Keratinocyte (primary cell): ENCODE measurements at places on chromosomes 7 and 10. TPM values are rescaled to one million over a fixed set of nuclear protein-coding genes. Genes with fewer than 3 reads are reported as not detected.

- no peaks in the 10 kb centered on the region for H3K36me3 ChIP-seq
- DNase-seq, result no peak
- no peak overlapping the region for H3K4me3 ChIP-seq
- H3K4me1 ChIP-seq, result no peaks in the 10 kb centered on the region
- no peak overlapping the region for H3K27ac ChIP-seq
Measured at GRCh38 chr10:94037286-94037685, 43.6 kb downstream of the PLCE1 start.

GRCh38 chr10:119625570-119626280 is 25.5 kb upstream of the BAG3 start:
- no peak for DNase-seq
- no peak overlapping the region for H3K27ac ChIP-seq
- no peak overlapping the region for H3K4me3 ChIP-seq
- no peaks in the 10 kb centered on the region for H3K36me3 ChIP-seq
- H3K4me1 ChIP-seq, result no peaks in the 10 kb centered on the region

GRCh38 chr7:82472966-82473365 is 29.4 kb upstream of the CACNA2D1 start:
- H3K27ac ChIP-seq, result no peak overlapping the region
- DNase-seq, result no peak
- no peaks in the 10 kb centered on the region for H3K36me3 ChIP-seq
- no peaks in the 10 kb centered on the region for H3K27me3 ChIP-seq
- no peak overlapping the region for H3K4me3 ChIP-seq

DNA sequence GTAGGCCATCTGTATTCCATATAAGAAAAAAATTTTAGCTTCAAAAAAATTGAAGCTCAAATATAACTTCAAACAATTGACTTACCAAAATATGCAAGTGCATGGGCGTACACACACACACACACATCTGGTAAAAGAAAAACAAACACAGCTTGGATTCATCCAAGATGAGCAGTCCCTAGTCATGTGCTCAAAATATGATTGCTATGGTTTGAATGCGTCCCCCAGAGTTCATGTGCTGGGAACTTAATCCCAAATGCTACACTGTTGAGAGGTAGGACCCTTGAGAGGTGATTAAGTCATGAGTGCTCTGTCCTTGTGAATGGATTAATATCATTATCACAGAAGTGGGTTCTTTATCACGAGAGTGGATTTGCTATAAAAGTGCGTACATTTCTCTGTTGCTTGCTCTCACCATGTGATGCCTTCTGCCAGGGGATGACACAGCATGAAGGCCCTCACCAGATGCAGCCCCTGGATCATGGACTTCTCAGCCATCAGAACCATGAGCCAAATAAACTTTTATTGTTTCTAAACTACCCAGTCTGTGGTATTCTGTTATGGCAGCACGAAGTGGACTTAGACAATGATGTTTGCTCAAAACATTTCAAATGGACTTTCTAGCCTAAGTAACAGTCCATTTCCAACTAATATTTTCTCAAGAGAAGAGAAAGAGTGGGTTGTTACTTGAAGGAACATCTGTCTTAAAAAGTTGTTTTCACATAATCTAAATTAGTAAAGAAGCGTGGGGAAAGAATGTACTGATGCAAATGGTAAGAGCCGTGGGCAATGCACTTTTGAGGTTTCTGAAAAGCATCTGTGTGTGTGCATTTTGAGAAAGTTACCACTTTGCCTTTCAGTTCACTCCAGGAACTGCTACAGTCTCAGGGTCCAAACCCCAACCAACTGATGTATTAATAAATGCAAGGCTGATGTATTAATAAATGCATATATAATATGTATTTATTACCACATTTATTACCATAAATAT is 15.1 kb upstream of the SVIL start:
- H3K27me3 ChIP-seq, result no peaks in the 10 kb centered on the region
- H3K4me1 ChIP-seq, result peaks cover 26% of the 10 kb centered on the region
- no peak for DNase-seq
- H3K36me3 ChIP-seq, result peaks cover 2% of the 10 kb centered on the region

- H3K27ac ChIP-seq, result no peak overlapping the region
- H3K4me1 ChIP-seq, result no peaks in the 10 kb centered on the region
- peaks cover 9% of the 10 kb centered on the region for H3K36me3 ChIP-seq
- DNase-seq, result no peak
- H3K4me3 ChIP-seq, result no peak overlapping the region
- no peaks in the 10 kb centered on the region for H3K27me3 ChIP-seq
Measured at GRCh38 chr7:102215256-102215655, 71.4 kb upstream of the SH2B2 start.

- no peaks in the 10 kb centered on the region for H3K4me1 ChIP-seq
- no peak overlapping the region for H3K27ac ChIP-seq
- DNase-seq, result no peak
- no peak overlapping the region for H3K4me3 ChIP-seq
- H3K36me3 ChIP-seq, result no peaks in the 10 kb centered on the region
Measured at GRCh38 chr7:50333221-50333651, 28.7 kb downstream of the IKZF1 start.

GRCh38 chr7:12685550-12685949 is 1.9 kb upstream of the ARL4A start:
- H3K27ac ChIP-seq, result no peak overlapping the region
- H3K36me3 ChIP-seq, result no peaks in the 10 kb centered on the region
- DNase-seq, result no peak

- H3K4me3 ChIP-seq, result peak overlapping the region; percentile 76
- H3K4me1 ChIP-seq, result peaks cover 25% of the 10 kb centered on the region
- no peaks in the 10 kb centered on the region for H3K36me3 ChIP-seq
Measured at GRCh38 chr10:119725517-119725827, 378 bp upstream of the INPP5F start.

- peak overlapping the region; percentile 69 for H3K4me3 ChIP-seq
- no peaks in the 10 kb centered on the region for H3K27me3 ChIP-seq
- peak overlapping the region; percentile 75 for H3K27ac ChIP-seq
- peaks cover 8% of the 10 kb centered on the region for H3K4me1 ChIP-seq
- no peaks in the 10 kb centered on the region for H3K36me3 ChIP-seq
Measured at GRCh38 chr7:12687718-12688171, 312 bp downstream of the ARL4A start.

DNA sequence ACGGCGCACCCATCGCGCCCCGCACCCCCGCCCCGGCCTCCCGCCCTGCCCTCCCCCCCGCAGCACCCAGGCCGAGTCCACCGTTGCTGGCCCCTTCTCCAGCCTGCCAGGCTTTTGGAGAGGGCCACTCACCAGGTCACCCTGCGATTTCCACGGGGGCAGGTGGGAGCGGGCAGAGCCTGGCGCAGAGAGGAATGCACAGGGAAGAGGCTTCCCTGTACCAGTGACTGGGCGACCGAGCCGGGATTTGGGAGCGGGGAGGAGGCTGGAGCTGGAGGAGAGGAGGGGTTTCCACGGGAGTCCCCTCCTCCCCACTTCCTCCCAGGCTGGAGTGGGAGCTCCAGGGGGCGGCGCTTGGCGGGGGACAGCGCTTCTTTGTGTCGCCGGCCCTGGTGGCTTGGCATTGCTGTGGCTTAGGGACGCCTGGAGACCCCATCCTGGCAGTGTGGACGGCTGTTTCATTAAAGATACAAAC is 19.3 kb downstream of the TCAF1 start:
- peaks cover 9% of the 10 kb centered on the region for H3K4me1 ChIP-seq
- H3K36me3 ChIP-seq, result no peaks in the 10 kb centered on the region
- H3K27ac ChIP-seq, result no peak overlapping the region
- no peak for DNase-seq

DNA sequence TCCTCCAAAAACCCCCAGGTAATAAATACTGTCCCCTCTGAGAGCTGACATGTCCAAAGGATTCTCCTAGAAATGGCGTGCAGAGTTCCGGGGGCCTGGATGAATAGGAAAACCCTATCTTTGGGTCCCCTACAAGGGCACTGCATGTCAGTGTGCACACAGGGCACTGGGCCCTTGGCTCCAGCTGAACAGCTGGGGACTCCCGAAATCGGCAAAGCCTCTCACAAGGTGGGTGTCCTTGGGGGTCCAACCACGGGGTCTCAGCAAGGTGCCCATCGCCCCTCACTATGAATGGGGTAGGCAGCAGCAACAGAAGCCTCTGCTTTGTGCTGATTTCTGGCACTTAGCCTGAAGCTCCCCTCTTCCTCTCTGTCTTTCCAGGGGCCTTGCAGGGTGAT is 46.1 kb downstream of the SLIT1 start:
- H3K4me3 ChIP-seq, result no peak overlapping the region
- no peak overlapping the region for H3K27ac ChIP-seq
- no peaks in the 10 kb centered on the region for H3K4me1 ChIP-seq
- H3K36me3 ChIP-seq, result no peaks in the 10 kb centered on the region
- DNase-seq, result no peak

DNA sequence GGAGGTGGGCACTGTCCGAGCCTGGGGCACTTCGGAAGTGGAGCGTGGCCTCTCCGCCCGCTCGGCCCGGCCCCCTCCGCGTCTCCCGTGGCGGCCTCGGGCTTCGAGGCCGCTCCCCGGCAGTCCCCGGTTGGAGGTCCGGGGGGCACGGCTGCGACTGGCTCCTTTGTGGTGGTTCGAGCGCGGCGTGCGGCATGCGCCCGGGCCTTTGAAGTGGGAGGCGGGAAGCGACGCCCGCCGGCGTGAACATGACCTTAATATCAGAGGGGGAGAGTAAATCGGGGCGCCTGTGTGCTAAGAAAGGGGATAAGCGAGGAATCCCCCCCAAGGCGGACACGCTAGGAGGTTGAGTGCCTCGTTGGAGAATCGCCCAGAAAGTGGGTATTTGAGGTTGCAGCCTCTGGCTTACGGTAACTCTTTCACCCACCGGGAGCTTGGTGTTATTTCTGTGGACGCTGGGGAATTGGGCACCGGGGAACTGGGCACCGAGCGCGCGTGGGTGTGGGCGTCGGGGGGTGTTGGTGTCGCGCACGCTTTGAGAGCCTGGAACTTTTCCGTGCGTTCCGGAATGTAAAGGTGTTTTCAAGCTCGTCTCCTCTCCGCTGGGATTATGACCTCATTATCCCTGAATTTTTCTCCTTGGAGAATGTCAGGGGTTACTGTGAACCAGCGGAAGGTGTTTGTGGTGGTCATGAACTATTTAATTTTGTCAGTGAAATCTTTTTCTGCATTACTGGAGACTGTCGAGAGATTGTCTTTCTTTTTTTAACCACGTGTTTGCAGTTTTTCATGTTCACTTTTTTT is 660 bp downstream of the SUV39H2 start:
- peak overlapping the region; percentile 96 for H3K27ac ChIP-seq
- H3K27me3 ChIP-seq, result no peaks in the 10 kb centered on the region
- H3K4me1 ChIP-seq, result peaks cover 20% of the 10 kb centered on the region
- peaks cover 7% of the 10 kb centered on the region for H3K36me3 ChIP-seq
- DNase-seq, result no peak
- H3K4me3 ChIP-seq, result peak overlapping the region; percentile 100

- H3K4me3 ChIP-seq, result no peak overlapping the region
- DNase-seq, result no peak
- no peaks in the 10 kb centered on the region for H3K4me1 ChIP-seq
- no peaks in the 10 kb centered on the region for H3K36me3 ChIP-seq
- H3K27me3 ChIP-seq, result no peaks in the 10 kb centered on the region
Measured at GRCh38 chr10:114911052-114911711, 26.8 kb upstream of the TRUB1 start.

GRCh38 chr10:105185161-105185560 is 544.1 kb downstream of the SORCS3 start:
- no peak overlapping the region for H3K4me3 ChIP-seq
- H3K36me3 ChIP-seq, result no peaks in the 10 kb centered on the region
- no peaks in the 10 kb centered on the region for H3K27me3 ChIP-seq
- no peaks in the 10 kb centered on the region for H3K4me1 ChIP-seq
- DNase-seq, result no peak

GRCh38 chr10:4217187-4217586 is 432.2 kb upstream of the KLF6 start:
- H3K27ac ChIP-seq, result no peak overlapping the region
- no peak for DNase-seq
- peaks cover 4% of the 10 kb centered on the region for H3K4me1 ChIP-seq

Gene CUTC
- 16.7 to 29.5 TPM (median 24.3 TPM) in 3 replicates for polyA plus RNA-seq

Gene STEAP1
- polyA plus RNA-seq, result 7.7 to 19.0 TPM (median 16.7 TPM) in 3 replicates

Gene PILRA
- polyA plus RNA-seq, result 0.17 to 0.59 TPM (median 0.33 TPM) in 3 replicates

Gene PLAC9
- 0.39 to 0.70 TPM in 2 of 3 replicates, not detected in the other for polyA plus RNA-seq
